ENCODE measurements at places on chromosomes 6 and 20.
A peak's percentile ranks its signal among the peaks of the same experiment; 100 is the strongest.

GRCh38 chr6:167529444-167530335 is 204.8 kb downstream of the TTLL2 start:
- H3K4me1 ChIP-seq = no peaks in the 10 kb centered on the region
- H3K27ac ChIP-seq = no peak overlapping the region
- DNase-seq = no peak
- H3K4me3 ChIP-seq = no peak overlapping the region
- H3K27me3 ChIP-seq = no peaks in the 10 kb centered on the region

- H3K4me3 ChIP-seq = no peak overlapping the region
- no peak overlapping the region for H3K27ac ChIP-seq
- H3K27me3 ChIP-seq = no peaks in the 10 kb centered on the region
- peaks cover 10% of the 10 kb centered on the region for H3K36me3 ChIP-seq
- H3K4me1 ChIP-seq = peaks cover 18% of the 10 kb centered on the region
These were observed 21.2 kb upstream of the RTF2 start for GRCh38 chr20:56447227-56447626.

DNA sequence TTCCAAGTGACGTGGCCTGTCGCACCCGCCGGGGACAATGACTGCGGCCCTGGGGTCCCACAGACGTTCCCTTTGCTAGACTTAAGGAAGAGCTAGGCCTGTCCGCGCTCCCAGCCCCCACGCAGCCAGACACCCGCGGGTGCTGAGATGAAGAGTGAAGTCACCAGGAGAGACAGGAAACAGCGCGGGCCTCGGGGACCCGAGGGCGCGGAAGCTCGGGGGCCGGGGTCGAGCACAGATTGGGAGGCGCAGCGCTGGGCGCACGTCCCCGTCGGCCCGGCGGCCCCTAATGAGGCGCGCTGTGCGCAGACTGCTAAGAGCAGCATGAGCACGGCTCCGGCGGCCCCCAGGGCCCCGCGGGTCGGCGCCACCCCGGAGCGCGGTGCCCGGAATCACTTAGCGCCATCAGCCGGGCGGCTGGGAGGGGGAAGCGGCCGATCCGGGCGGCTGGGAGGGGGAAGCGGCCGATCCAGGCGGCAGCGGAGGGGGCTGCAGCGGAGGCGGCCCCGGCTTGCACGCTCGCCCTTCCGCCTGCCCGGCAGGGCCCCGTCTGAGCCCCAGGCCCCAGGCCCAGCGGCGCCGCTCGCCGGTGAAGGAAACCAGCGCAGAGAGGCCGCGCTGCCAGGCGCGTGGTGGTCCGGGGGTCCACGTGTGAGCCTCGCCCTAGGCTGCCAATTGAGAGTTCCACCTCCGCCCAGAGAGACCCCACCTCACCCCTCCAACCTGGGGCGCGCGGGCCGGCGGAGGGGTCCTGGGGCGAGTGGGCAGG is 8.3 kb upstream of the AVP start:
- peak overlapping the region; percentile 63 for H3K4me3 ChIP-seq
- no peaks in the 10 kb centered on the region for H3K36me3 ChIP-seq
- no peak overlapping the region for H3K27ac ChIP-seq

DNA sequence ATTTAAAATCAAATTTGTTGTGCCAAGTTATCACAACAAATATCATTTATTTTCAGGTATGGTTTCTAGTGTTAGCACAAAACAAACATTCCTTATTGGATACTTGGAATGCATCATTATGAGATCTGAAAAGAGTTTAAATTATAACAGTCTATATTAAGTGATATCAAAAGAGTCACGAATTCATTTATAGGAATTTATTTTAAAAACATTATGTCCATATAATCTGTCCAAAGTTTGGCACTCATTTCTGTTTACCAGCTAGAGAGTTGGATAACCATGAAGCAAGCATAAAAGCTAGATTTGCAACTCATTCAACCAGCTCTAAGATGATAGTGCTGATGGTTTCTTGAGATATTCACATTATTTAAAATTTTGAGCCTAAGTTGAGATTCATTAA is 453.2 kb downstream of the DOK5 start:
- H3K4me1 ChIP-seq = no peaks in the 10 kb centered on the region
- H3K27me3 ChIP-seq = no peaks in the 10 kb centered on the region
- H3K4me3 ChIP-seq = no peak overlapping the region
- DNase-seq = no peak
- no peaks in the 10 kb centered on the region for H3K36me3 ChIP-seq

- H3K27me3 ChIP-seq = peaks cover 9% of the 10 kb centered on the region
- H3K27ac ChIP-seq = no peak overlapping the region
- H3K4me1 ChIP-seq = no peaks in the 10 kb centered on the region
- H3K4me3 ChIP-seq = no peak overlapping the region
These were observed 36.5 kb upstream of the IRAK1BP1 start for GRCh38 chr6:78830805-78831204.

GRCh38 chr20:48697845-48698491 is 129.8 kb downstream of the PREX1 start:
- H3K36me3 ChIP-seq = peaks cover 45% of the 10 kb centered on the region
- peak; percentile 54 for DNase-seq
- H3K4me1 ChIP-seq = peaks cover 58% of the 10 kb centered on the region
- no peaks in the 10 kb centered on the region for H3K27me3 ChIP-seq

GRCh38 chr20:25470045-25470444 is 62.6 kb downstream of the GINS1 start:
- H3K36me3 ChIP-seq = no peaks in the 10 kb centered on the region
- H3K4me3 ChIP-seq = no peak overlapping the region
- no peak for DNase-seq
- no peaks in the 10 kb centered on the region for H3K27me3 ChIP-seq
- peaks cover 4% of the 10 kb centered on the region for H3K4me1 ChIP-seq
